ENCODE measurements at places on chromosomes 13 and 19.

- no peak for DNase-seq
Observed at GRCh38 chr19:46967578-46968032, 52.0 kb upstream of the NPAS1 start.

GRCh38 chr13:107765724-107766401 lies 449.5 kb downstream of the LIG4 start:
- no peak for DNase-seq

DNA sequence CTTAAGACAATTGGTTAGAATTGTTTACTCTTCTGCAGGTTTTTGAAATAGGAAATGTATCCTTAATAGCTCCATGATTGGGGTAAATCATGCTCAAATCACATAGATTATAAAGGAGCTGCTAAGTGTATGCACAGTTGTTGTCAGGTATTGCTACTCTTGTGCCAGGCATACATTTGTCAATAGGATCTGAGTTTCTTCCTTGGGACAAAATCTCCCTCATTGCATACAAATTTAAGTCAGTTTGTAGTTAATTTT lies 109.3 kb upstream of the MLNR start:
- no peak for DNase-seq

DNA sequence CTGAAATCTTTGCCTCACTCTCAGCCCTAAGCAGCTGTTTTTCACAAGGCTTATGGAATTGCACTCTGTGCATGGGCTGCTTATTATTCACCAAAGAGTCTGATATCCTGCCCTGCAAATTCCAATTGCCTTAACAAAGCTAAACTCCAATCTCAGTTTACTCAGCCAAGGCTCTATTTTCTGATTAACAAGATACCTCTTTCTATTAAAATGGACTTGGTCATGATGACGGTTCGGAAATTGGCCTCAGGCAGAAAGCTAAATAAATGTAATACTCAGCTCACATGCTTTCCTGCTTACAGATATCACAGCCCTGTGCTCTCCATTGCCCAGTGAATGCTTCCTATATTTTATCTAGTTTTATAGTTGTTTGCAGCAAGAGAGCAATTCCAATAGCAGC lies 1270.8 kb downstream of the PCDH9 start:
- no peak for DNase-seq

- DNase-seq, result no peak
Observed at GRCh38 chr19:44803442-44804428, 5.2 kb upstream of the BCAM start.

GRCh38 chr13:60213236-60213744 lies 49.6 kb upstream of the DIAPH3 start:
- no peak for DNase-seq

- no peak for DNase-seq
Observed at GRCh38 chr19:45515807-45516401, 8.6 kb downstream of the VASP start.

DNA sequence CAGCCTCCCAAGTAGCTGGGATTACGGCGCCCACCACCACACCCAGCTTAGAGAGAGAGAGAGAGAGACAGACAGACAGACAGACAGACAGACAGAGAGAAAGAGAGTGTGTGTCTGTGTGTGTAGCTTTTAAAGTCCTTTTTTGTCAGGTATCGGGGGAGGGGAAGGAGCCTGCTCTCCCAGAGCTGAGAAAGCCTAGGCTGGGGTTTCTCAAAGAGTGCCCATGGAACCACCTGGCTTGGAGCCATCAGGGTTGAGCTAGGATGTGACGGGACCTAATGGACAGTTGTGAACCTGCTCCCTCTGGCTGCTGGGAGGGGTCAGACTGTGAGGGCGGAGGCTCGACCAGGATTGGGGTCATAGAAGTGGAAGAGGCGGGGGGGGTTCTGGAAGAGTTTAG lies 16.6 kb downstream of the RFX1 start:
- DNase-seq, result no peak

GRCh38 chr19:30393729-30394480 lies 21.7 kb downstream of the ZNF536 start:
- no peak for DNase-seq

DNA sequence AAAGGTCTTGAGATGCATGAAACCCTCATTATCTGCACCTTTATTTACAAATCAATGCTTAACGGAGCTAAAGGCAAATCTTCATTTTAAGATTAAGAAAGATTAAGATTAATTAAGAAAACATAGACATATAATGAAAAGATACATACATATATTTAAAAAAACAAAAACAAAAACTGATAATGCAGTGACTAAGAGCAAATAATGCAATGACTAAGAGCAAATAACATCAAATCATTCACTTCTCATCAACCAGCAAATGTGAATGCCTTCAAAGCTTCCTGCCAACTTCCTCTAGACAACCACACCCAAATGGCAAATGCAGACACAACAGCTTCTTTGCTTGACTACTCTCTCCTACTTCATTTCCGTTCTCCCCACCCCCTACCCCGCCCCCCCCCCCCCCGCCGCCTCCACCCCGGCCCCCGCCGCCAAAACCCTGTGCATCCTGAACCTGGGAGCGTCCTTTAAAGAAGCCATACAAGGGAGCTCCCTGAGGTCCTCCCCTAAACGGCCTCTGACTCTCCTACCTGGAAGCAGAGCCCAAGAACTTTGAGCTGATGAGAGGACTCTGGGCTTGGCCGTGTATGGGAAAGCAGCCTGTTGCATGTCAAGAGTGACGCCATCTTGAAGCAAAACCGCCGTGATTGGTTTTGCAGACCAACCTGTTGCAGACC lies 24.5 kb downstream of the TEX101 start:
- no peak for DNase-seq

GRCh38 chr13:55069746-55070145 lies 2041.1 kb downstream of the OLFM4 start:
- no peak for DNase-seq

GRCh38 chr19:18646535-18647370 lies 9.9 kb downstream of the KLHL26 start:
- no peak for DNase-seq

GRCh38 chr19:53555352-53555751 lies 17.4 kb downstream of the ZNF331 start:
- no peak for DNase-seq

- no peak for DNase-seq
Observed at GRCh38 chr19:19744641-19745040, 11.7 kb upstream of the ZNF14 start.

DNA sequence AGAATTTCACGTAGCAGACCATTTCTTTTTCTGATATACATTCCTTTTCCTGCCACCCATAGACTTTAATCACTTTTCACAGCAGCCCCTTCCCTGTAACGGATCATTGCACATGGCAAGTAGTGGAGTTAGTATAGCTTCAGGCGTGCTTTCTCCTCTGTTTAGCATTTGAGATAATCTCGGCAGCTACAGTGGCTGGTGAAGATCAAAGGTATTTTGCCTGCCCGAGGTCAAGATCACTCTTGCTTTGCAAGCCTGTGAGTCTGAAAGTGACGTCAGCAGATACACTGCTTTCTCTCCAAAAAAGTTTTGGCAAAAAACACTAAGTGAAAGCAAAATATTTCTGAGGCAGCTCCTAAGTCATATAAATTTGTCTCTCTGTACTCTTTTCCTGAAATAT lies 260.0 kb downstream of the NDFIP2 start:
- DNase-seq, result no peak

GRCh38 chr13:77986713-77987112 lies 68.1 kb upstream of the EDNRB start:
- no peak for DNase-seq

DNA sequence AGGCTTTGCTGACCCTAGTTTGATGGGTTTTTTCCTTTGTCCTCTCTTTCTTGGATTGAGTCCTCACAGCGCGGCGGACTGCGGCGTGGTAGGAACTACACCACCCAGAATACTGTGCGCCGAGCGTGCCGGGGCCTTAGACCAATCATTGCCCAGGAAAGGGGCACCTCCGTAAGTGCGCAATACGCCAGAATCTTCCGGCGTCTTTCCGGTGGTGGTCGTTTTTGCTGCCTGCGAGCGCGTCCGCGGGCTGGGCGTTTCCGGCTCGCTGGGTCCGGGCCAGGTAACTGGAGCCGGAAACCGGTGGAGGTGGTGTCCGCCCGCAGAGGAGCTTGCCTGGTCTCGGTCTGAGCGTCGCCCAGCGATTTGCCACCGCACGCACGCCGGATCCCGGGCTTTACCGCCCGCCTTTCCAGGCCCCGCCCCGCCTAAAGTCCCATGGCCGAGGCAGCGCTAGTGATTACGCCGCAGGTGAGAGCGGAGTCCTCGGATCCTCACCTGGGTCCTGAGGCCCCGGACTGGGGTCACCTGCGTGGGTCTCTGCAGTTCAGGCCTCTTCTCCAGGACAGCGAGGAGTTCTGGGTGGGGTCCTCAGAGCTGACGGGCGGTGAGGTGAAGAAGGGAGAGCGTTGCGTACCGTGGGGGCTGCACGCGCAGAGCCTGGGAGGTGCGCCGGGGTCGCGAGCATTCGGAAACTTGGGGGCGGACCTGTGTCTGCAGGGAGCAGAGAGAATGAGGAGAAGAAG lies at the start of gene ZNF549:
Gene ZNF549, plus strand, starts transcription at position 221 of the 746 bp plus-strand sequence. Its CDS starts 218 bp downstream, at position 439.
- DNase-seq, result peak; percentile 74

GRCh38 chr13:21970172-21970571 lies 299.3 kb downstream of the FGF9 start:
- DNase-seq, result no peak

GRCh38 chr19:15124572-15125231 lies 17.5 kb downstream of the SYDE1 start:
- DNase-seq, result peak; percentile 77

DNA sequence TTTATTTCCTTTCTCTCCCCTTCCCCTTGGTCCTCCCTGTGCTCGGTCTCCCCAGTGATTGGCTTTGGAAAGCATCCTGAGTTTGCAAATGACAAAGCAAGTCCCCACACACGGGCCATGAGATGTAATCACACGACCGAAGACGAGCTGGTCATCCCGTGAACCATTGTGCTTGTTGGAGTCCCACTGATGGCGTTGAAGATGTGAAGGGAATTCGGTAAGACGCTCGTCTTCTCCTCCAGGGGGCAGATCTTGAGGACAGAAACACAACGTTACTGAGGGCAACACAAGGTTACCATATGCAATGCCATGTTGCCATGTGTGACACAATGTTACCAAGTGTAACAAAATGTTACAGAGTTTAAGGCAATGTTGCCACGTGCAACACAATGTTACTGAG lies 42.0 kb upstream of the SLC15A1 start:
- no peak for DNase-seq

- no peak for DNase-seq
Observed at GRCh38 chr13:33110713-33111413, 94.6 kb downstream of the KL start.

DNA sequence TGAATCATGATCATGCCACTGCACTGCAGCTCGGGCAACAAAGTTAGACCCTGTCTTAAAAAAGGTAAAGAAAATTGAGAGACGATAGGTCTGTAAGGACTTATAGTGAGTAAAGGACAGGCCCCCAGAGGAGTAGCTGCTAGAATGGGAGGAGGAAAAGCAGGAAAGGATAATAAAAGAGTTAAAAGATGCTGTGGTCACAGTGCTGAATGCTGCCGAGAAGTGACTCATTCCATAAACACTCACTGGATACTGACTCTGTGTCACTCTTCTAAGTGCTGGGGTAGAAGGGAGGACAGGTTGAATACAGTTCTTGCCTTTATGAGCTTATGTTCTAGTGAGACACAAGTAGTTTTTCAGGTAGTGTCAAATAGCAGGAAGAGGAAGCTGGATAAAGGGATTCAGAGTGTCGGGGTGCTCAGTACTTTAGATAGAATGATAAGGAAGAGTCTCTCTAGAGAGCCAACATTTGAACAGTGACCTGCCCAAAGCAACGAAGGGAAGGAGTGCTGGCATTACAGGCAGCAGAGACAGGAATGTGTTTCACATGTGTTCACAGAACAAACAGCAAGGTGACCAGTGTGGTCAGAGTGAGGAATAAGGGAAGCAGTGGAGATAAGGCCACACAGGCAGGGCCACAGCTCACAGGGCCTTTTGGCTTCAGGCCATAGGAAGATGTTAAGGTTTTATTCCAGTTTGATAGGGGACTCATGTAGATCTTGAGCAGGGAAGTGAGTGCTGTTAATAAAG lies 1240.5 kb downstream of the UQCRFS1 start:
- no peak for DNase-seq

DNA sequence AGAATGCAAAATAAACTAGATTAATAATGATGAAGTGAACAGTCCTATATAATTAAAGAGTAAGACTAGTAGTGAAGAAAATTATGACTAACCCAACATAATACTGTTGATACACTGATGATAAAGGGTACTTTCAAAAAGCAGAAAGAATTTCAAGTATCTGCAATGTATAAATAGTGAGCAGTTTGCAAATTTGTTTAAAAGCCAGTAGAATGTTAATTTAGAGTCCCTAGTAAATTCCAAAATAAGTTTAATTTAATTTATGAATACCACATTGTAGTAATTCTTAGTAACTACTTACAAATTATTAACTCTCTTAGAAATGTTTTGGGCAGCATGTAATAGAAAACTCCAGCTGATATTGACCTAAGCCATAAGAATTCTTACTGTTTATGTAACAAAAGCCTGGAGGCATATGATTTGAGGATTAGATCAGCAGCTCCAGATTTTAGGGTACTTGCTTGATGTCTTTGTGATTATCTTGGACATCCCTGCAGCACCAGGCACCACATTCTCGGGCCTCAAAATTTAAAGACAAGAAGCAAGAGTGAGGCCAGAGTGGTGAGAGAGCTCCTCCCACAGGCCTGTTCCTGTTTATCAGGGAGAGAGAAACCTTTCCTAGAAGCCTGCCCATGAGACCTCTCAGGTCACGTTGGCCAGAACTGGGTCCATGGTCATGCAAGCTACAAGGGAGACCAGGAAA lies 67.6 kb upstream of the TDRD3 start:
- no peak for DNase-seq

GRCh38 chr19:13920940-13921747 lies 15.1 kb downstream of the CC2D1A start:
- no peak for DNase-seq

DNA sequence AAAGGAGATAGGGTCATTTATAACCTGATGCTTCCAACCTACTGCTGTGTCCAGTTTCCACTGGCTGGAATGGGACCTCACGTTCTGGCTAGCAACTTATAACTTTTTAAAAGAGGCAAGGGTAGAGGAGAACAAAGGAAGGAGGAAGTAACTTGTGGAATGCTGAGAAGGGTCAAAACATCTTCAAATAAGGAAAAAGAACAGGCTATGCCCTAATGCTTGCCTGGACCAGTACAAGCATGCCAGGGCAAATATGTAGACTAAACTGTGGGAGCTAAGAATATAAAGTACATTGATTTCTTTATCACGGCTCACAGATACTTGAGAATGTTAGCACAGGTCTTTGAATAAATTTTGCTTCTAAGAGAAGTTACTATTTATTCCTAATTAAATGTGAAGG lies 1.5 kb upstream of the ZNF561 start:
- DNase-seq, result no peak

DNA sequence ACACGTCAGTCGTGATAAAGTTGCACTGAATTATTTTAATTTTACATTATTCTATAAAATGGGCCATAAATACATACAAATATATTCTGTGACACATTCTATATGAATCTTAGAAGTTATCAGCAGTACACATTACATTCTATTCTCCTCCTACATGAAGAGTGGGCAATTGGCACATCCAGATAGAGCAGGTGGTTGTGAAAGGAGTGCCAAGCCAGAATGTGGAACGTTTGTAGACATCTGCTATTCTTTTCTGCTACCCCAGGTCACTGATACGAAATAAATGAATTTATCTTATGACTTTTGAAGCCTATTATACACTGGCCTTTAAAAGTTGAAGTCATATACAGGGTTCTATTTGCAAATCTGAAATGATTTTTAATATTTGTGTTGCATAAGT lies 373.2 kb downstream of the PCDH17 start:
- no peak for DNase-seq

- DNase-seq, result no peak
Observed at GRCh38 chr19:17227798-17228367, 1.9 kb downstream of the OCEL1 start.

- no peak for DNase-seq
Observed at GRCh38 chr13:46577696-46578589, 25.0 kb downstream of the LRCH1 start.

Data from stimulated activated CD4-positive, alpha-beta T cell treated with anti-CD3 and anti-CD28 coated beads, Interleukin-1b, Interleukin-23, amount 100 ng/mL, for 24 hours (primary cell).